ENCODE measurements at places on chromosomes 5 and 9.

DNA sequence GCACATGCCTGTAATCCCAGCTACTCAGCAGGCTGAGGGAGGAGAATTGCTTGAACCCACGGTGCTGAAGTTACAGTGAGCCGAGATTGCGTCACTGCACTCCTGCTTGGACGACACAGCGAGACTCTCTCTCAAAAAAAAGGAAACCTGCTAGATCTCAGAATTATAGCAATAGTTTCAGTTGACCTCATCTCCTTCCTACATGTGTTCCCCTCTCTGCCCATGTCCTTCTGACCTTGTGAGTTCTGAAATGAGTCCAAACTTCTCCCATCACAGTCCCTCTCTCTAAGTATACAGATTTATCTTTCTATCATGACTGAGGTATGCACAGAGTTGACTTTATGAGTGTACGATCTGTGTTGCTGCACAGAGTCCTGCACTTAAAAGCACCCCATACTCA, 44.6 kb upstream of the SHOC1 start:
- DNase-seq, result no peak

- DNase-seq, result no peak
These were observed 2.7 kb downstream of the UGT3A1 start for GRCh38 chr5:35988529-35988928.

- peak; percentile 6 for DNase-seq
These were observed 30.7 kb downstream of the IFNW1 start for GRCh38 chr9:21110708-21111576.

DNA sequence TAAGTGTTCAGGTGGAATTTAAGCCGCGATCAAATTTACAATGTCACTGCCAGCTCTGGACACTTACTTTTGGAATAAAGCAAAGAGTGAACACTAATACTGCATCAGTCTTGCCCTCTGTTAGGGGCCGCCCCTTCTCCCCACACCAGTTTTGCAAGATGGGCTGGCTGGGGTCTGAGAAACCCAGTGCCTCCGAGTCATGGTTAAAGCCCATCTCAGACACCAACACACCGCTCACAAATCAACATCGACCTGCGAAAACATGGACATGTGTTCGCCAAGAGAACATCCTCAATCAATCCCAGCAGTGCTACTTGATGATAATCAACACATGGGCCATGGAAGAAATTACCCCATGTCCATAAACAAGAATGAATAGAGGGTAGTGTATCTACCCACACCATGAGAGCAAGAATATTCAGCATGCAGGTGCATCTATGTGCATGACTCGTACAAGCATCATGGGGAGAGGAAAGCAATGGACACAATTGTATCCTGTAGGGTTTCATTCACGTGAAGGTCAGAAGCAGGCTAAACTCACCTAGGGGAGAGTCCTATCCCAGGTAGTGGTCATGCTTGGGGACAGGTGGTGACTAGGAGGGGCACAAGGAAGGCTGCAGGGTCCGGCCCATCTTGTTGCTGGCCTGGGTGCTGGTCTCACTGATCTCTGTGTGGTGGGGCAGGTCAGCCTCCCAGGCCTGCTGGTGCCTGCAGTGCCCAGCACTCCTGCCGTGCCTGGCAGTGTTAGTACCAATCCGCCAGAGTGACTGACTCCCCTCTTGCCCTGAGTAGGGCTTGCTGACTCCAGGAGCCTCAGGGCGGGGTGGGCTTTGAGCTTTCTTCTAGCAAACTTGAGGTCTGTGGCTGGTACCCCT, 5.0 kb downstream of the S1PR3 start:
- no peak for DNase-seq

- DNase-seq, result no peak
These were observed 58.2 kb upstream of the CKS2 start for GRCh38 chr9:89252651-89253267.

DNA sequence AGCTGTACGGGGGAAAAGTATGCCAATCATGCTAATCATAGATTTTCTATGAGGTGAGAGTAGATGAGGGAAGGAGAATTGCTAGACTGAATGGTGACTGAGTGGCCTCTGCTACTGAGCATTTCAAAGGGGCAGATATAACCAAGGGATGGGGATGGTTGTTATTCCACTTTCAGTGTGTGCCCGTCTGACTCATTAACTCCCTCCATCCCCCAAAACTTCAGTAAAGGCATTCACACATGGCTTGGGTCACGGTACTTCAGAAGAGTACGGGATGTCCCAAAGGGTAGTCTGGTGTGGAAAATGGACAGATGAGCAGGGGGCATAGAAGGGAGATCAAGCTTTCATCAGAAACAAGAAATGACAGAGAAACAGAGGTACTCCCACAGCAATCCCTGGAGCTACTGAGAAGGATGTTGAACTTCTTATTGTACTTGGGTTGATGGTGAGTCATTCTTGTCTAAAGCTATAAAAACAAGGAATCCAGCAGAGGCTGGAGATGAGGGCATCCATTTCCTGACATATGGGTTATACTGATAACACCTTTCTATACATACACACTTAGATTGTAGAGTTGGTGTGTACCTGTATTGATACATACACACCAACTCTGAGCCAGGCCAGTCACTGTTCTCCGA, 8.9 kb upstream of the TLE4 start:
- no peak for DNase-seq

GRCh38 chr5:172640822-172641358, at the start of gene NEURL1B:
NEURL1B (plus strand) TSS chr5:172641263; CDS start chr5:172641407, 144 bp downstream.
- DNase-seq, result peak; percentile 76

- no peak for DNase-seq
These were observed 1.7 kb downstream of the CKMT2 start for GRCh38 chr5:81234801-81235200.

- DNase-seq, result no peak
These were observed 27.7 kb downstream of the NR2F1 start for GRCh38 chr5:93610581-93611272.

GRCh38 chr5:133754575-133755169, 142.3 kb upstream of the FSTL4 start:
- no peak for DNase-seq
